ENCODE measurements at places on chromosomes 16 and 17. TPM values are rescaled to one million over a fixed set of nuclear protein-coding genes. Genes with fewer than 3 reads are reported as not detected.

DNA sequence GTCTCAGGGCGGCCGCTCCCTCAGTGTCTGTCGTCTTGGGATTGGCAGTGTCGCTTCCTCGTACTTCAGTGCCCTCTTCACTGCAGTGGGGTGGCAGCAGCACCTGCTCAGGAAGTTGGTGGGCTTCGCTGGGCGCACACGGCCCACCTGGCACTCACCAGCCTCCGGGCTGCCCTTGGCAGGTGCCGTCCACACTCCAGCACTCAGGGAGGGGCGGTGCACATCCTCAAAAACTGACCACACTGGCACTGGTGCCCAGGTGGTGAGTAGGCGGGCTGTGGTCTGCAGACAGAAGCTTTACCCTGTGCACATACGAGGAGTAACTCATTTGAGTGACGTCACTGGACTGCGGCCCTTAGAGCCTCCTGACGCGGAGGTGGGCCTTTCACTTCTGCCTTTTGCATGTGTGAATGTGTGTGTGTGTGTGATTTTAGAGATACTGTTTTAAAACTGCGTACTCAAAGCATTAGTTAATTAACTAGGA is 94.6 kb downstream of the BANP start:
- DNase-seq: no peak

- no peak for DNase-seq
Measured at GRCh38 chr17:20244671-20245070, 222.7 kb downstream of the LGALS9B start.

DNA sequence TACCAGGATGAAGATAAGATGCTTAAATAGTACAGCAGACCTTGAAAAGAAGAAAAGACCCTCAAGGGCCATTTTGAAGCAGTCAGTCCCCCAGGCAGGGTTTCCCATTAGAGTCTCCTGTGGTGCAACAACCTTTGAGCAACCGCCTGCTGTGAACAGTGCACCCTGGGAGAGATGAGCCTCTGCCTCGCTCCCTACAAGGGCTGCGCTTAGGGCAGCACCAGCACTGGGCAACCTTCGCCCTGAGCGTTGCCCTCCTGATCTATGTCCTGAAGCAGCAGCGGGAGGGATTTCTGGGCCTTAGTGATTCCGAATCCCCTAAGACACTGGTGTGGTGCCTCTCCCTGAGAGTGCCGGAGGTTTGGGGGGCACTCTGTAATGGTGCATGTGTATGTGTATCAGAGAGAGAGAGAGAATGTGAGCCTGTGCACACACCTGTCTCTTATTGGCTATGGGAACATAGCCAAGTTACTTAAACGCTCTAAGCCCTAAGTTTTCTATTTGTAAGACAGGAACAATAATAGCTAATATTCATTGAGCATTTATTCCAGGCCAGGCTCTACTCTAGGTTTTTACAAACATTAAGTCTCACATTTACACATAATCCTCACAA is 25.2 kb upstream of the ABCC12 start:
- no peak for DNase-seq

- no peak for DNase-seq
Measured at GRCh38 chr16:65153365-65154105, 31.7 kb upstream of the CDH11 start.

The KIF18B gene
- total RNA-seq: 7.6 TPM

All from RPMI7951 (cell line).